ENCODE measurements at places on chromosomes 11 and 22.

GRCh38 chr11:7367803-7368202, 116.1 kb downstream of the SYT9 start:
- no peak for DNase-seq

- DNase-seq: no peak
Observed at GRCh38 chr22:37260155-37260795, 16.2 kb upstream of the RAC2 start.

GRCh38 chr11:61728940-61729219, 23.6 kb upstream of the MYRF start:
- no peak for DNase-seq

- DNase-seq: no peak
Observed at GRCh38 chr22:48192920-48193319, 1430.5 kb downstream of the TBC1D22A start.

GRCh38 chr22:47695176-47695575, 932.7 kb downstream of the TBC1D22A start:
- no peak for DNase-seq

- DNase-seq: no peak
Observed at GRCh38 chr11:34481307-34481706, 32.3 kb downstream of the ELF5 start.

GRCh38 chr22:19943082-19944026, 1.7 kb upstream of the TXNRD2 start:
- DNase-seq: peak; percentile 85

DNA sequence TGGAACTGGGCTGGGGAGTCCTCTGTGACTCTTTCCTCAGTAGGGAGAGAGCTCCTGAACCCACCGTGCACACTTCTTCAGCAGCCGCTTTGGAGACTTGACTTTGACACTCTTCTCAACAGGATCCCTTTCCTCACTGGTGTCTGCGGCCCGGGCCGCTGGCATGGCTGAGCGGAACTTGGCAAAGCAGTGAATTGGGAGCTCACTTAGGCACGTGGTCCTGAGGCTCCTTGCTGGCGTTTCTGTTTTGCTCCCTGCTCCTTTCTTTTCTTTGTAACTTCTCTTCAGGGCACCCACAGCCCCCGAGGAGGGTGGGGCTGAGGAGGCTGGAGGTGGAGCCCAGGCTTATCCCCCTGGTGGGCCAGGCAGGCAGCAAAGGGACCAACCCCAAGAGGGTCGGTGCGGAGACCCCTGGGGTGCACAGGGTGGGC, 8.4 kb upstream of the KCNQ1OT1 start:
- peak; percentile 20 for DNase-seq

- DNase-seq: no peak
Observed at GRCh38 chr11:105100981-105101630, 38.5 kb downstream of the CARD18 start.

DNA sequence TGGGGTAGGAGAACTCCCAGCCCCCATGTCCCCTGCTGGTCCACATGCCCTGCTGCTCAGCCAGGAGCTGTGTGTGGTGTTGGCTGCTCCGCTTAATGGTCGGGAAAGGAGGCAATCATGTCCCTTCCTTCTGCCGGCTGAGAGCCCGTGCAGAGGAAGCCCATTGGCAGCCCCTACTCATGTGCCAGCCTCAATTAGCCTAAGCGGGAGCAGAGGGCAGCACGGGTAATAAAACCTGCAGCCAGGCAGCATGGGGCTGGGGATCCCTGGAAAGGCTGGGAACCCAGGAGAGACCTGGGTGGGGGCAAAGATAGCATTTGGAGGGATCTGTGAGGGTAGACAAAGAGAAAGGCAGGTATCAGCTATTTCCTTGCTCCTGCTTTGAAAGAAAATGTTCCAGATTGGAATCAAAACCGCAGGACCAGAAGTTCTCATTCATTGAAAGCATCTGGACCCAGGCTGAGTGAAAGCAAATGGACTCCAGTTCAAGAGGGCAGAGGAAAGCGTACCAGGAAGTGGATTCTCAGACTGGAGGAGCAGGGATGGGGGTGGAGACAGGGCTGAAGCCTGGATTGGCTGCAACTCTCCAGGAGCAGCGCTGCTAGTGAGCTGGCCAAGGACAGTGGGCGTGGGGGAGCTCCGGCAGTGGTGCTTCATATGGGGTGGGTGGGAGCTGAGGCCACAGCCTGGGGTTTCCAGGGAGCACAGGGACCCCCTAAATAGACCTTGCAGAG, 103.4 kb upstream of the NECTIN1 start:
- DNase-seq: no peak

DNA sequence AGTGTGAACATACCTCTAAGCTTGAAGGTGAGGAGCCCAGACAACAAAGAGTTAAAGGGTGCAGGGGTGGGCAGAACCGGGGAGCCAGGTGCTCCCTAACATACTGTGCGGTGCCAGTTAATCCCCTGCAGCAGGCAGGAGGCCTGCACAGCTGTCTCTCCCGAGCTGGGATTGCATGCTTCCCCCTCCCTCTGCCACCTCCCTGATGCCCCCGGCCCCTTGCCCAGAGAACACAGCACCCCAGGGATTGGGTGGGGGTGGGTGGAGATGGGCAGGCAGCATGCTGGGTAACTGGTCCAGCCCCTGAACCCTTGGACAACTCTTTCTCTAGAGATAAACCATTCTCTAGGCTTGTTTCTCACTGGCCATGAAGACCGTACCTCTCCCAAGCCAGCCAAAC, 67.7 kb upstream of the MYOD1 start:
- no peak for DNase-seq

DNA sequence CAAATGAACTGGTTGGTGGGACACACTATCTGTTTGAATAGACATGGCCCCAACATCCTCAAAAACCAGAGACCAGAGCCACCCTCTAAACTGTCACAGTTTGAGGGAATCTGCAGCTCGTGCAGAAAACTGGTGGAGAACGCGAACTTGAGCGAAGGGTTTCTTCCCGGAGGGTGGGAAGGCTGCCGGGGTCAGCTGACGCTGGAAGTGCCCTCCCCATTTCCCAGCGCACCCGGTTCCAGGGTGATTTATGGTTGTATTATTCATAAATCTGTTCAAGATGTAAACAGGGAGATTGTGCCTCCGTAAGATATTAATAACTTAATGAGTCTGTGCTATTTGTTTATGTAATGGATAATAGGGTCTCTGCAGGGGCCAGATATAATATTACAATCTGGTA, 1396.7 kb downstream of the BRD1 start:
- no peak for DNase-seq

GRCh38 chr11:111574373-111575225, 27.6 kb upstream of the SIK2 start:
- no peak for DNase-seq

- DNase-seq: no peak
Observed at GRCh38 chr11:19939415-19939929, 220.8 kb downstream of the DBX1 start.

DNA sequence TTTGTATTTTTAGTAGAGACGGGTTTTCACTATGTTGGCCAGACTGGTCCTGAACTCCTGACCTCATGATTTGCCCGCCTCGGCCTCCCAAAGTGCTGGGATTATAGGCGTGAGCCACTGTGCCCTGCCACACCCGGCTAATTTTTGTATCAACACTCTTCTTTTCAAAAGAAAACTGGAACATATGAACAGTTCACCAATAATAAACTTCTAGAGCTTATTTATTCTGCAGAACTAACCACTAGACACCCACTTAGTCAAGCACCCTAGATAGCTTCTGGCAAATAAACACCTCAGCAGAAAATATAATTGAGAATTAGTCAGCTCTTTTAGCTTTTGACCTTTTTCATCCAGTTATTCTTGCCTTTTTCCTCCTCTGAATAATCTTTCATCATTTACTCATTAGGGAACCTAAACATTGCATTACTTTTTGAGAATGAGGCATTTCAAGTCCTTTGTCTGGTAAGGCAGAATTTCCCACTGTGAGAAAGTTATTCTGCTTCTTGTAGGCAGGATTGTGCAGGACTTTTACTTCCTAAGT, 27.3 kb upstream of the TMEM41B start:
- DNase-seq: no peak

GRCh38 chr22:24230911-24231656, 13.8 kb downstream of the GGT5 start:
- no peak for DNase-seq

DNA sequence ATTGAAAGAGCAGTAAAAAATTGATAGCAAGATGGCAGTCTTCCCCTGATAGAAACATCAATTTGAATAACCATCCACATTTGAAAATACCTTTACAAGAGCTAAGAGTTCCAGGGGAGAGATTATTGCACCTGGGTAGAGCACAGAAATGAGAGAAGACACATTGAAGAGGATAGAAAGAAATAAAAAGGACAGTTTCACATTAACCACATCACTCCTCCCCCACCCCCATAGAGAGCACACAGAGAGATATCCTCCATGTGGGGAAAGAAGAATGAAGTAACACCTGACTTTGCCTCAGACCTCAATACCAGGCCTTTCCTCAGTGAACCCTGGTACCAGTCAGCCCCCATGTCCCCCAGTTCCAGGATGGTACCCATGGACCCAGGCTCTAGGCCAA, 486.7 kb downstream of the FAM181B start:
- DNase-seq: no peak

DNA sequence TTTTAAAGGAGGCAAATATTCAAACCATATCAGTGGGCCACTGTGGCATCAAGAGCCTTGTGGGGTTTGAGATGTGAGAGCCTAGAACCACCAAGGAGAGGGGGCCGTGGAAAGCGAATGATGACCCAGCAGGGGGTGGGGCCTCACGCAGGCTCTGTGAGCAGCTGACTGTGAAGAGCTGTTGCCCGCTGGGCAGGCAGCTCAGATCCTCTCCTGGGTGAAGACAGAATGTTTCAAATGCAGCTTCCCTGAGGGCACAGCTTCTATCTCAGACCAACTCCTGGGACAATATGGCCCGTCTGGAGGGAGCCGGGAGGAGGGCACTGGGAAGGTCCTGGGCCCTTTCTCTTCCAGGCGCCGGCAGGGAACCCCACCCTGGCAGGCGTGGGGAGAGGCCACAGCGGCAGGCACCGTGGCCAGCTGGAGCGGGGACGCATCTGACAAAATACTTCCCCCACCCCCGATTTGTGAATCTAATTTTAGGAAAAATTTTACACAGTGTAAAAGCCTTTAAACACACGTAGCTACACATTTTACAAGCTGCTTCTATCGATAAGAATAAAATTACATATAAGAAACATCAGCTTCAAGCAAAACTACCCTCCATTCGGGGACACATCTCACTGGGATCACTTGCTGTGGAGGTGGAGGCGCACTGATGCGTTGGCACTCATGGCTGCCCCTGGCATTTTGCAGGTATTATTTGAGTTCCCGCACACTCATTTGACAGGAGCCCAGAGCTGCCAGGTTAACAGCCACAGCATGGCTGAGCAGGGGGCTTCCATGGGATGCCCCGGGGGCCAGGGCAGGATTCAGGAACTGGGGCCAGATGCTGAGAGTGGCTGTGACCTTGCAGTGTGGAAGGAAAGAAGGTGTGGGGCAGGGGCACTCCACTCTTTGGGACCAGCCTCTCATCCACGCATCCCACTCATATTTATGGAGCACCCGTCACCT, 40.3 kb downstream of the PARVG start:
- no peak for DNase-seq

DNA sequence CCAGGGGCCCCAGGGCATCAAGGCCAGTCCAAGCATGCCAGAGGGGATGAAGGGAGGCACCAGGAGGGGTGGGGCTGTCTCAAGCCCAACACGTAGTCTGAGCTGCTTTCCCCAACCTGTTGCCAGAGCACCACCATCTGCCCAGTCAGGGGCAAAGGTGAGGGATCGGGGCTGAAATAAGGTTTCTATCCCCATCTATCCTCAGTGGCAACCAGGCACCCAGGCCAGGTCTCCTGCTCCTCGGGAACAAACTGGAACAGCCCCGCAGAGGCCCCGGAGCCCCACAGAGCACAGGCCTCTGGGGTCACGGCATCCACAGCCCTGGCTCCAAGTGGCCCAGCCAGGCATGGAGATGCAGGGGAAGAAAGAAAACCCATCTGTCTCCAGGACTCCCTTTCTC, 19.3 kb downstream of the STARD10 start:
- no peak for DNase-seq

GRCh38 chr11:43898574-43898973, 17.9 kb downstream of the ALKBH3 start:
- no peak for DNase-seq

DNA sequence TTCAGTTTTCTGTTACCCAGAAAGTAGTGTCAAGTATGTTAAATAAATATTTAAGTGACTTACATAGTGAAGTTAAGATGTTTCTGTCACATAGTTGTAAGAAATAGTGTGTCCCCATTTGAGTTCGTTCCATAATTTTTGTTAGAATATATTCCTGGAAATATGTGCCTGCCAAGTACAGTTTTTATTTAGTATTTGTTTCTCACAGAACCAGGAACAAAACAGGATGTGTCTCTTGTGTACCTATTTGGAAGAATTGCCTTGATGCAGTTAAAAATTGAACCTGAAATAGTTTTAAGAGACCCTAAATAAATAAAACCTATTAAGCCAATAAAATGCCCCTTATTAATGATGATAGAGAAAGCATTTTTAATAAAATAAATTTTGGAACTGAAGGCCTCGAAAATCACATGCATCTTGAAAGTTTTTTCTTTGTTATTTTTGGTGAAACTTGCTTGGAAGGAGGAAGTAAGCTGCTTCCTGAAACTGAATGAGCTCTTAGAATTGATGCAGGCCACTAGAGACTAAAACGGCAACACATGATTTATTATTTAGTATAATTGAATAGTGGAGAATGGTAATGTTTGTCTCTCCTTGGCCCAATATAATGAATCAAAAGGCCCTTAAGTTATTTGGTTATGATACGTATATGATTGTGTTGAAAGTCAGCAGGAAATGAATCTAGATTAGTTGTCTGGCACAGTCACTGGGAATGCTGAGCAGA, 55.9 kb downstream of the SWAP70 start:
- DNase-seq: no peak

DNA sequence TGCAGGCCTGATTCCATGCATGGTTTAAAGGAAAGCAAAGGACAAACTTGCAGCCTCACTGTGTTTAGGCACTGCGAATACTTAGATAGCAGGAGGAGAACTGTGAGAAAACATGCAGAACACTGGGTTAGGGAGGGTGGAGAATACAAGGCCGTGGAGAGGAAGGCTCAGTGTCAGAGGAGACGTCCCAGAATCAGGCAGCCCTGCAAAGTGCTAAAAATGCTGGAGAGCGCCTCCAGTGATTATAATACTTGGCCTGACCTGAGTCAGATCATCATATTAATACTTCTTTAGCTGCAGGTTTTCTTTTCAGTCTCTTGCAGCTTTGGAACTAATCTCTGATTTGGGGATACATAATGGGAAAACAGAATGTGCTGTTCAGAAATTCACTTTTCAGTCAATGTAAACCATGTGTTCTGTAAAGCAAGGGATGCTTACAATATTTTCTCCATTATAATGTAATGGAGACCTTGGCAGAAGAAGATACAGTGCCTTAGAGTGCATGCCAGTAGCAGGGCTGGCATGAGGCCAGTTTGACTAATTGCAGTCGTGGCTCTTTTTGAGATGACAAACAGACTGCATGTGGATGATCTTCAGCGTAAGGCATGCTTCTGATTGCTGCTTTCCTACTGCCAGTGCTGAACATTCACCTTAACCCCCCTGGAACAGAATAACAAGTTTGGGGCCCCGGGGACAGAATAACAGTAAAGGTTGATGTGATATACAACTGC, 16.8 kb downstream of the EXT2 start:
- peak; percentile 63 for DNase-seq
